ENCODE measurements at places on chromosomes 6 and 20.

- no peak for DNase-seq
Observed at GRCh38 chr20:52290569-52290968, 99.0 kb upstream of the ZFP64 start.

DNA sequence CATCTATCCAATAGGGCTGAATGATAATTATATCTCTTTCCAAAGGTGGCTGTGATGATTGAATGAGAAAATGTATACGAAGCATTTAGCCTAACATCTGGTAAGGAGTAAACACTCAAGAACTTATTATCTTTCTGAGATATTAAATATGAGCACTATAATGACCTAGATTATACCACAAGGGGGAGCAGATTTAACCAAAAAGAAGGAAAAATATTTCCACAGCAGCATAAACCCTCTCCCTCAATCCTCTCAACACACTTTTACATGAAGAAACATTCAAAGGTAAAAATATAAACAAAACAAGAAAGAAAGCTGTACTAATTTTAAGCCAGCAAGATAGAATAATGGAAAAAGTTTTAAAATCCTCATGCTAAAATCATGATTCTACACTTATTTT, 68.4 kb downstream of the SHPRH start:
- no peak for DNase-seq

DNA sequence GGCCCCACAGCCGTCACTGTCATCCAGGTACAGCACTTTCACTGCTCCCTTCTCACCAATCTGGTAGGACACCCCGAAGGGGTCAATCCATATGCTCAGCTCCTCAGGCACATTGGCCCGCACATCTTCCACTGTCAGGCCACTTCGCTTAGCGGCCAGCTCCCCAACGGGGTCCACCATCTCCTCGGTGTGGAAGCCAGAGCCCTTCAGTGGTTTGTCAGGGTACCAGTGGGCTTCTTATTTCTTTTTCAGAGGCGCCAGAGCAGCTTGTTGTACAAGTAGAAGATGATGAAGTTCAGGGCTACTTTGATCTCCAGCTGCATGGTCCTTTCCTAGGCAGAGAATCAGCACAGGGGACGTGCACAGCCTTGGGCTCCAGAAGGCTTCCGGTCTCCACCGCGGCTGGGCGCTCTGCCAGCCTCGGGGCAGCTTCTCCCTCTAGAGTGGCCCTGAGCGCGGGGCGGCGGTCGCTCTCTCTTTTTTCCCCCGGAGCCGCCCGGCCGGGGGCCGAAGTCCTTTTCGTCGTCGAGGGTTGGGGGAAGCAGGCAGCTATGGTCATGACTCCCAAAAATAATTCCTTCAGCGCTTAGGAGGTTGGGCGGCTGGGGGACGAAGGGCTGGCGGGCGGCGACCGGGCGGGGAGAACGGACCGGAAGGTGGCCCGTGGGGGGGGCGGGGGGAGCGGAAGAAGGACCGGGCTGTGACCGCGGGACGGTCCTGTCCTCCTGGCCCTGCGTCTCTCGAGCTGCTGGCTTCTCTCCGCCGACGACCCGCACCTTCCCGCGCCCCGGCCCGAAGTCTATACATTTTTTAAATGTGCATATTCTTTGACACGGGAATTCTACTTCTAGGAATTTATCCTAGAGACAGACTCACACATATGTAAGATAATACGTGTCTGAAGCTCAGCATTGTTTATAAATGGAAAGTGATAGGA, 6.5 kb upstream of the ZSCAN9 start:
- no peak for DNase-seq

DNA sequence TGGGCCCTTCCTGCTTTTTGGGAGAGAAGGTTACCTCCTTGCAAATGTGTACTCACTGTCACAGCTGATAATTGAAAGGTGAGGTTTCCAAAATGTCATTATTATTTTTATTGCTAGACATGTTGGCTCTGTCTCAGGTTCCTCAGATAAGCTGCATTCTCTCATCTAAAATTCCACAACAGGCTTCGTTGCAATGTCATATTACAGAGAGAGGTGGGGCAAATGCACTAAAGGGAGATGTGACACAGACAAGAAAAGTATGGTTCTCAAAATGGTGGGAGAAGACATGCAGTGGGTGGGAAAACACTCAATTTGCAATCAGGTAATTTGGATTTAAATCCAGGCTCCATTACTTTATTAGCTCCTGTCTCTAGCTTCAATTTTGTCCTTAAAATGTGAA, 256.4 kb upstream of the POU3F2 start:
- DNase-seq: no peak

- no peak for DNase-seq
Observed at GRCh38 chr20:8443464-8444072, 311.5 kb downstream of the PLCB1 start.

DNA sequence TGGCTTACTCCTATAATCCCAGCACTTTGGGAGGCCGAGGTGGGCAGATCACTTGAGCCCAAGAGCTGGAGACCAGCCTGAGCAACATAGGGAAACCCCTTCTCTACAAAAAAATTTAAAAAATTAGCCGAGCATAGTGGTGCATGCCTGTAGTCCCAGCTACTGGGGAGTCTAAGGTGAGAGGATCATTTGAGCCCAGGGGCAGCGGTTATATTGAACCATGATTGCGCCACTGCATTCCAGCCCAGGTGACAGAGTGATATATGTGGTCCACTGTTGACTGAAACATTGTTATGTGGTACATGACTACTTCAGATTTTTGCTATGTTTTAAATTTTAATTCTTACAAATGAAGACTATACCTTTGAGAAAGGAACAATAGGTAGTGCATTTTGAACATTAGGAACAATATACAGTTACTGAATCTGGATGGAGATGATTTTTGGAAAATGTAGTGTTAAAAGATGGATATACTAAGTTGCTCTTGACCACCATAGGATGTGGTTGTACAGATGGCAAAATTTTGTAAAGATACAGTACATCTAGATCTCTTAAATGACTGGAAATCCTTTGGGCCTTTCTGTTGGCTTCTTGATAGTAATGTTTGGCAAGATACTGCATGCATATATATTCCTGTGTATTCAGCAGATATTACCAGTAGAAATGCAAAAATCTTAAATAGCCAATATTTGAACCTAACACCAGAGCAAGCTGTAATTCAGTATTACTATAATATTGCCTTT, 35.9 kb downstream of the MAPK14 start:
- DNase-seq: no peak

All from NCI-H1048 (cell line).